ENCODE measurements at places on chromosomes 16 and 17.

- peak; percentile 71 for DNase-seq
These were observed at the start of gene RAC3 for GRCh38 chr17:82031303-82031884. Gene RAC3, plus strand, starts transcription at chr17:82031678. Its CDS starts 84 bp downstream, at chr17:82031762.

GRCh38 chr17:31425282-31426040, 34.0 kb downstream of the RAB11FIP4 start:
- peak; percentile 71 for DNase-seq

- no peak for DNase-seq
These were observed 26.1 kb downstream of the GAS7 start for GRCh38 chr17:10172241-10172741.

GRCh38 chr16:239948-240277, 5.3 kb downstream of the FAM234A start:
- no peak for DNase-seq

DNA sequence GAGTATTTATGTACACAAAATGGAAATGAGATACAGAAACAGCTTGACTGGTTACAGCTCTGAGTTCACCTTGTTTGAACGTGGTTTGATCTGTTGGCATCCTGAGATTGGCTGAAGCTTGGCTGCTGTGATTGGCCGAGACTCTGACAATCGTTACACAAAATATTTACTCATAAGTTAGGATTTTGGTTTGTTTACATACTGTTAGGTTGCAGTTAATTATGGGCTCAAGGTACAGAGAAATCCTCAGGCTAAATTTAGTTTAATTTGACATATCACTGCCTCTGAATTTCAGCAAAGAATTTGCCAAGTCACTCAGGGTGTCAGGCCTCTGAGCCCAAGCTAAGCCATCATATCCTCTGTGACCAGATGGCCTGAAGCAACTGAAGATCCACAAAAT, 227.3 kb downstream of the COPRS start:
- no peak for DNase-seq

- no peak for DNase-seq
These were observed 31.6 kb upstream of the RMI2 start for GRCh38 chr16:11313493-11314308.

DNA sequence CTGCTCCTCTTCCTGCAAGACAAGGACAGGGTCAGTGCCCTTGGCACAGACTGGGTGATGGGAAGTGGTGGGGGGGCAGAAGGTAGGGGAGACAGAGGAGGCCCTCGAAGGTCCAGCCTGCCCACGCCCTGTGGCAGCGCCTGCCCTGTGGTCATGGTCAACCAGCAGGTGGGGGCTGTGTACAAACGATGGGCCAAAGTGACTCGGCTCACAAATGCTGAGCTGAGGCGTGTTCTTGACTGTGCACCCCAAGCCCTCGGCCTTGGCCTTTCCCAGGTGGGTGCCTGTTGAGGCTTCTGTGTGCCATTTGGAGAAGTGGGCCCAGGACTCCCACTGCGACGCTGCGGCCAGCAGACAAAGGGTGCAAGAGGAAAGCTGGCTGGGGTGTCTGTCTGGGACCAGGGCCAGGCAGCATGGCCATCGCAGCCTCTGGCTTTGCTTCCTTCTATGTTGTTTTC, 22.6 kb downstream of the MXRA7 start:
- DNase-seq = no peak

DNA sequence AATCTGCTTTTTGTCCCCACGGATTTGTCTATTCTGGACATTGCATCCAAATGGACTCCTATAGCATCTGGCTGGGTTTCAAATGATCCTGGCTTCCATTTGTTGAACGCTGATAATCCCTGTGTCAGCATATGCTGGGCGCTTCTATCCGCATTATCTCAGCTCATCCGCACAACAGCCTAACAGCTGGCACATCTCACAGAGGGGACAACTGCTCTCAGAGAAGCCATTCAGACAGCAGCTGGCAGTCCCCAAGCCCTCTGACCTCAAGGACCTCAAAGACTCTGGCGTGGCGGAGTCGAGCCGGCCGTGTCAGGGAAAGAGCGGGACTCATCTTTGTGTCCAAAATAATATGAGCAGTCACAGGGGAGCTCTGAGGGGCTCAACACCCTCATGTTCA, 82.3 kb downstream of the NT5M start:
- peak; percentile 55 for DNase-seq

DNA sequence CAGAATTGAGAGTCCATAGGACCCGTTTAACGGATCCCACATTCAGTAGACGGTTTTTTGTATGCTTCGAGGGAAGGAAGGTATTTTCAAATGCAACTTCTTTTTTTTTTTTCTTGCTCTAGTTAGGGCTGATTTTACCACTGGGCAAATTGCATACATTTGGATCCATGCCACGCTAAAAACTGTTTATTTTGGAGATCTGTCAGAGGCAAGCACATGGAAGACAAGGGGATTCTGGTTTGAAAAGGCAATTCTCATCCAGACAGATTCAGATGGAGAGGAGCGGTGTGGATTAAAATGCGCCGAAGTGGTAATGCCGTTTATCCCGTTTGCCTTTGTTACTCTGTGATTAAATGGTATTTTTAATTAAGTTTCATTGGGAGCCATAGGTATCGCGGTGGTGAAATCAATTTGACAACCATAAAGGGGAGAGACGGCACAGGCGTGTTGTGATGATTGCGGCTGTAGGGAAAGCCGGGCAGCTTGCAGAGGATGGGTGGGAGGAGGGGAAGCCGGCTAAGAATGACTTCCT, 170.4 kb downstream of the IRX3 start:
- no peak for DNase-seq

DNA sequence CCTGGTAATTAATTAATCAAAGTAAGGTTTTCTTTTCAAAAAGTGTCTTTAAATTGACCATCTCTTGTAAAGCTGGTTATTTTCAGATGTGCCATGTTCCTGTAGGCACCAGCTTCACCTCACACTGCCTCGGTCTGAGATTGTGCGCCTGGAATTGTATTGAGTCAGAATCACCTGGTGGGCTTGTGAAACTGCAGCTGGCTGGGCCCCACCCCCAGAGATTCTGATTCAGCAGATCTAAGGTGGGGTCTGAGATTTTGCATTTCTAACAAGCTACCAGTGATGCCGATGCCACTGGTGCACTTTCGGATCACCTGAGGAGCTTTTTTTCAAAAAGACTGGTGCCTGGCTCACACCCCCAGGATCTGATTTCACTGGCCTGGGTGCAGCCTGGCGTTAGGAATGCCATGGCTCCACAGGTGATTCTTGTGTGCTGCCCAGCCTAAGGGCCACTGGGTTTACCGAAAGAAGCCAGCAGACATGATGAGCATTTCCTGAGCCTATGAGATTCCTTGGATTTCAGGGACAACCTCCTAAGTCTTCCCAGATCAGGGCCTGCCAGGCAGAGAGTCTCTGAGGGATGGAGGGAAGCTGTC, 59.2 kb upstream of the TOB1 start:
- DNase-seq = no peak

DNA sequence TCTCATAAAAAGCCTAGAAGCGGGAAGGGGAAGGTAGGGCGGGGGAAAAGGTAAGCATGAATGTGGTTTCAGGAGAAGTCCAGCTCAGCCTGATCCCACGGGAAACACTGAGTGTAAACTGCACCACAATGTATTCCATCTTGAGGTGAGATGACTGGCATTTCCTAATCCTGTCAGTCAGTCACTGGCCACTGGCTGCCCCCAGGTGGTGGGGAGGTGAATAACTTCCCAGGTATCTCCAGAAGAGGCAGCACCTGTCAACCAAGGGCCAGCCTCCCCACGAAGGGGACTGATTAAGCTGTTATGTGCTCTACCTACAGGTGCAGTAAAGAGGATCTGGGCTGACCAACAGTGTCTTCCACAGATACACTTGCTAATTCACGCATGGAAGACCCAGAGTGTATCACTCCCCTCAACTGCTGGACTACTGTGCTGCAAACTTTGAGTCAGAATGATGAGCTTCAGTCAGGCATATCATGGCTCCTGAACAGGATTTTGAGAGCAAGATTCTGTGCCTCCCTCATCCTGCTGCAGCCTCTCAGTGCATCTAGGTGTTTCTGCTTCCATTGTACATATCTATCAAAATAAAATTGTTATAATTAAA, 108.5 kb upstream of the CCL2 start:
- DNase-seq = peak; percentile 47

DNA sequence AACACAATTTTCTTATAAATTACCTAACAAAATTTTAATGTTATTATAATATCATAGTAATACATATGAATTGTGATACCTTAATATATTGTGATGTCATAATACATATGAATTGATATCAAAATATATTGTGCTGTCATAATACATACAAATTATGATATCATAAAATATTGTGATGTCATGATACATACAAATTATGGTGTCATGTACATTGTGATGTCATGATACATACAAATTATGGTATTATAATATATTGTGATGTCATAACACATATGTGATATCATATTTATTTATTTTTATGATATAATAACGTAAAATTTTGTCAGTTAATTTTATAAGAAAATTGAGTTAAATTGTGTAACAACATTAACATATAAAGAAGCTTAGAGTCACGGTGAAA, 1927.2 kb downstream of the TP53TG3F start:
- no peak for DNase-seq

DNA sequence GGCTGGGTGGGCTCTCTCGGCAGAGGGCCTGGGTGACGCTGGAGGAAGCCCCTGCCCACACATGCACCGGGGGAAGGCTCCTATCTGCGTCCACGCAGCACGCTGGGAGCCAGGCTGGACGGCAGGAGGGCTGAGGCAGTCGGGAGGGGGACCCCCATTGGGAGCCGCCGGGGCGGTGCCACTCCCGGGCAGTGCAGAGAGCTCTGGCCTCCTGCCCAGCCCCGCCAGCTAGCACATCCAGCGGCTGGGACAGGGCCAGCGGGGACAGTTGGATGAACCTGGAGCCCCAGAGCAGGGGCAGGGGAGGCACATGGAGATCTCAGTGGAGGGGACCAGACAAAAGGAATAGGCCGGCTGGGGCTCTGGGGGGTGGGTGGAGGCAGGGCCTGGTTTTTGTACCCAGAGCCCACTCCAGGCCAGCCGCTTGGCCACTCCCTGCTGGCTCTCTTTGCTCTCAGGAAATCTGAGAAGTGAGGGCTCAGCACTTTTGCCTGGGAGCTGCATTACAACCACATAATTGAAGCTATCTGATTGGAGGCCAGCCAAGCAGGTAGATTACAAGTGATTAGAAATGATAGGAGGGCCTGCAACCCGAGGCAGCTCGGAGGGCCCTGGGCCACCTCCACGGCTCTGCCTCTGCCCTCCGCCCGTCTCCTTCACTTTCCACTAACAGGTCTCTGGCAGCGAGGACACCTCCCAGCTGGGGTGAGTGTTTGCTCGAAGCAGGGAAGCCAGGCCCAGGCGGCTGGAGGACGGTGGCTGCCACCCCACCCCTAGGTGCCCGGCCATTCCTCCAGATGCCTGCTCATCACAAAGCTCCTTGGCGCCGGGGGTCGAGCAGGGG, 40.1 kb downstream of the ENGASE start:
- DNase-seq = peak; percentile 90

DNA sequence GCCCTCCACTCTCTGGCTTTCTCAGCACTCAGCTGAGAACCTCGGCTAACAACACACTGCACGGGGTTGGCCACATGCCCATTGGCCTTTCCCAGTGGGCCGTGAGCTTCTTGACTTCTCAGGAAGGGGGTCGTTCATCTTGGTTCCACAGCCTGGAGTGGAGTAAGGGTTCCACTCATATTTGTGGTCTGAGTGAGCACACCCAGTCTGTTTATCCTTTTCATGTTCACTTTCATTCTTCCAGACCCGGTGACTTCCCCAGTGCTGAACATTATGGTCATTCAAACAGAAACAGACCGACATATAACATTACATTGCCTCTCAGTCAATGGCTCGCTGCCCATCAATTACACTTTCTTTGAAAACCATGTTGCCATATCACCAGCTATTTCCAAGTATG, 8.2 kb downstream of the MILR1 start:
- no peak for DNase-seq

DNA sequence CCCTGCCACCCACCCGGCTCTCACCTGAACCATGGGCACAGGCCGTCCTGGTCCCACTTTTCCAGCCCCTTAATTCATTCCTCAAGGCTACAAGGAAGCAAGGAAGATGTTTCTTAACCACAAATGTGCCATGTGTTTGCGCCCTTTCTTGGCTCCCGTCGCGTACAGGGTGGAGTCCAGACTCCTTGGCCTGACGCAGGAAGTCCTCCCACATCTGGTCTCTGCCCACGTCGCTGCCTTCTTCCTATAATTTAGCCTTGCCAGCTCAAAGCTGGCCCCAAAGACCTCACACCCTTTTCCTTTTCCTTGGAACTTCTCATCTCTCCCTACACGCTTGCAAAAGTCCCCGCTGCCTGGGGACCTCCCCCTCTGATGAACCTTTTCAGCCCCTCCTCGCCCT, 38.8 kb upstream of the BHLHA9 start:
- no peak for DNase-seq

GRCh38 chr17:8892338-8892690, 24.8 kb upstream of the PIK3R6 start:
- no peak for DNase-seq

DNA sequence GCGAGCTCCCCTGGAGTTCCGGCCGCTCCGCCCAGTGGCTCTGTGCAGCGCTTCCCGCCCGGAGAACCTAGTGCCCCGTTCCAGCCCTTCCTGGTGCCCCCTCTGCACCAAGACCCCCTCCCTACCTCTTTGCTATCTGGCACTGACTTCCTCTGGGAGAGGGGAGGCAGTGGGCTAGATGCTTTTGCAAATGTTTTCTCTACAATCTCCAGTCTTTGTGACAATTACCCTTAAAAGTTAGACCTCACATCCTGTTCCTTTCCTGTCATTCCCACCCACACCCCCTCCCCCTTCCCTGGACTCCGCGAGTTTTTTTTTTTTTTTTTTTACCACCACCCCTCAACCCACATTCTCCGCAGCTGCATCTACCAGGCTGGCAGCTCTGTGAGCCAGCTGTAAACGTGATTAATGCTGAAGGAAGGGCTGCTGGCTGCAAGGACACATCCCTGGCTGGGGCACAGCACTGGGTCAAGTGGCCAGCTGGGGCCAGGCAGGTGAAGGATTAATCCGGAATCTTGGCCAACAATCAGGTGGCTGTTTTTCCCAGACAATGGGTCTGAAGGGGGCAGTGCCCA, 101.5 kb downstream of the MGAT5B start:
- no peak for DNase-seq

GRCh38 chr17:692116-692515, 22.5 kb downstream of the VPS53 start:
- no peak for DNase-seq

- no peak for DNase-seq
These were observed 245.5 kb downstream of the STX8 start for GRCh38 chr17:9330141-9330540.

All from NCI-H2171 treated with DMSO at 0.1 percent for 48 hours (cell line).